ENCODE measurements at places on chromosomes 5 and 9. TPM values are rescaled to one million over a fixed set of nuclear protein-coding genes. Genes with fewer than 3 reads are reported as not detected.

Gene MBLAC2
- total RNA-seq: 3.1 TPM

Gene BAAT
- 1.2 TPM for total RNA-seq

- H3K36me3 ChIP-seq: no peaks in the 10 kb centered on the region
- DNase-seq: no peak
- H3K4me1 ChIP-seq: no peaks in the 10 kb centered on the region
- H3K4me3 ChIP-seq: no peak overlapping the region
- no peak overlapping the region for H3K27ac ChIP-seq
- H3K27me3 ChIP-seq: no peaks in the 10 kb centered on the region
Measured at GRCh38 chr5:34597034-34598027, 58.8 kb upstream of the RAI14 start.

GRCh38 chr9:133932181-133932580 lies 59.9 kb downstream of the VAV2 start:
- no peak overlapping the region for H3K4me3 ChIP-seq
- H3K27me3 ChIP-seq: no peaks in the 10 kb centered on the region
- peaks cover 38% of the 10 kb centered on the region for H3K4me1 ChIP-seq
- DNase-seq: no peak
- H3K27ac ChIP-seq: peak overlapping the region; percentile 51
- no peaks in the 10 kb centered on the region for H3K36me3 ChIP-seq

DNA sequence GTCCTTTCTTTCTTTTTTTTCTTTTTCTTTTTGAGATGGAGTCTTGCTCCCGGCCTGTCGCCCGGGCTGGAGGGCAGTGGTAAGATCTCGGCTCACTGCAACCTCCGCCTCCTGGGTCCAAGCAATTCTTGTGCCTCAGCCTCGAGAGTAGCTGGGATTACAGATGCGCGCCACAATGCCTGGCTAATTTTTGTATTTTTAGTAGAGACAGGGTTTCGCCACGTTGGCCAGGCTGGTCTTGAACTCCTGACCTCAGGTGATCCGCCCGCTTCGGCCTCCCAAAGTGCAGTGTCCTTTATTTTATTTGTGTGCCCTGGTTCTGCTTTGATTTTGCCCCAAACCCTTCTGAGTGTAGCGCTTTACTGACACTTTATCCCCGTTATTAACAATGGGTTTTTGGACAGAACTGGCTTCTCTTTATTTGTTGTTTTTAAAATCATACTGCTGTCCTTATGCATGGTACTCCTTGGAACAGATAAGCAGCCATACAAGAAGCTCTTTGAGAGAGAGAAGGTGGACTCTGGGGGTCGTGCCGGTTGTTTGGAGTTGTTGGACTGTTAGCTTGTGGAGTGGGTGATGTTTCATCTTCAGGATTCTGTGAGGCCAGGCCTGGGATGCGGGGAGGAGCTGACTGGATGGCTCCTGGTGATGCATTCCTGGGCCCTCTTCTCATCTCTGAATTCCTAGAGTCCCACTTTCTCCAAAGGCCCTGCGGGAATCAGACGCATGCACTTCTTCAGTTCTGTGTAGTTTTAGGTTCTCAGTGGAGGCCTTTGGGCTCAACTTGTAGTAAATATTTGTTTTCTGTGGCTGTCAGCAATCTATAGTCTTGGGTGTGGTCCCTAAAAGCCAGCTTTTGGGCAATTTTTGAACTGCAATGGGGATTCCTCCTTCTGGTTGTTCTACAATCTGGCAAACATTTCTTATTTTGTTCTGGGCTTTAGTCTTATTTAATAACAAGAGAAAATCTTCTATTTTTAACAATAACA lies 47.8 kb downstream of the PTTG1 start:
- peaks cover 4% of the 10 kb centered on the region for H3K4me1 ChIP-seq
- H3K27ac ChIP-seq: no peak overlapping the region
- no peaks in the 10 kb centered on the region for H3K27me3 ChIP-seq
- H3K36me3 ChIP-seq: no peaks in the 10 kb centered on the region
- no peak for DNase-seq
